Right lung (tissue), 10 donors: ENCODE measurements at places on chromosomes 1 and 21. TPM values are rescaled to one million over a fixed set of nuclear protein-coding genes. Genes with fewer than 3 reads are reported as not detected.

GRCh38 chr1:200877839-200878551, 5.2 kb downstream of the GPR25 start:
- no peak for DNase-seq

DNA sequence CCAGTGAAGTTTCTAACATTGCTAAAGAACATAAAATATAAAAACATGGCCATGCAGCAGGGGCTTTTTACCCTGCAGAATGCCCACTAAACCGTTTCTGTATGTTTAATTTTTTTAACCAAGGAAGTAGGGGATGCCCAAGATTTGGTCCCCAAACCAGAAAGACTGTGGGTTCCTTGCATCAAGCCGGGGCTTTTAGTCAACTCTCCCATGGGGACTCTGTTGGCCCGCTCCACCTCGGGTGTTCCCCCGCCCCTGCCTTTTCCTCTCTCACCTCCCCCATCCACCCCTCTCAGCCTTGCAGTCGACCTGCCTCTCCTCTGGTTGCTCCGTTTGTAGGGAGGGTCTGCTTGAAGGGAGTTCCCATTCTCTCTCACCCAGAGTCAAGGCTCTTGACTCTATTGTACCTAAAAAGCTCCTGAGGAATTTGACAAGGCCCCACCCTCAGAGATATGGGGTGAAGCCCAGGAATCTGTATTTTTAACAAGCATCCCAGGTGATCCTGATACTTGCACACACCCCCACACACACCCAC, 117.5 kb downstream of the TOMM20 start:
- no peak for DNase-seq

DNA sequence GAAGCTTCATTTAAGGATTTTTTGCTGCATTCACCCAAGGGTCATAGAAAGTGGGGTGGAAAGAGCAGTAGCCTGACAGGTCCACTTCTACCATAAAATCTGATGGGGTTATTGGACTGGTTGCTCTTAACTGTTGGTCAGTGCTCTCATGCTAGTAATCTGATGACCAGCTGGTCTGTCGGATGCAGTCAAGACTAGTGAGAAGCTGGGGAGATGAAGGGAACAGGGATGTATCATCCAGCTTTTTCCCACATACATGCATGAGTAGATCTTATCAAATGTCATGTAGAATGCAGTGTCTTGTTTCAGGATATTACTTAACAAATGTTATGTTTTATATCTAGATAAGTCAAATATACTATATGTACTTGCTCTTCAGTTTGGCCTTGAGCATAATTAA, 11.1 kb downstream of the ATP1B1 start:
- no peak for DNase-seq

DNA sequence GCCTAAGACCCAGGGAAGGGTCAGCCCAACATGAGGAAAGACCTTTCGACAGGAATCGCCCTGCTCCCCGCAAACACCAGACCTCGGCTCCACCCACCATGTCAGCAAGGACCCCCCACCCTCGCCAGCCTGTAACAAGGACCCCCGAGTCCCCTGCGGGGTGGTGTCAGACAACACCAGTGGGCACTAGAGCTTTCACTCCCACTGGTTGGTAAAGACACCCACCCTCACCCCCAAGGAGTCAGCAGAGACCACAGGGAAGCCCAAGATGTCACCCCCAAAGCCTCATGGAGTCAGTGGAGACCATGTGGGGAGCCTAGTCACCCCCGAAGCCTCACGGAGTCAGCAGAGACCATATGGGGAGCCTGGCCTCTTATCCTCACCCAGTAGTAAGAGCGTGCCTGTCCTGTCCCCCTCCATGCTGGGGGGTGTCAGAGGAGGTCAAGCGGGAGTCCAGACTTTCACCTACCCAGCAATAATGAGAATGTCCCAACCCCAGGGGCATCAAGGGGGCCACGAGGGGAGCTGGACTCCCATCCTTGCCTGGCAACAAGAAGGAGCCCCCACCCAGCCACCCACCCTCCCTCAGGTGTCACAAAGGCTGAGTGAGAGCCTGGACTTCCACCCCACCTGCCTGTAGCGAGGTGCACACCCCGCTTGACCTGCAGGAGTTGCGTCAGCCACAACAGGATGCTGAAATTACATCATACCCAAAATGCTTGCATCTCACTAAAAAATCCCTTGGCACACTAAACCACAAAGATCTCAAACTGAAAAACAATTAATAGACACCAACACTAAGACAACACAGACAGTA, 24.8 kb downstream of the SLC19A1 start:
- DNase-seq, result no peak

DNA sequence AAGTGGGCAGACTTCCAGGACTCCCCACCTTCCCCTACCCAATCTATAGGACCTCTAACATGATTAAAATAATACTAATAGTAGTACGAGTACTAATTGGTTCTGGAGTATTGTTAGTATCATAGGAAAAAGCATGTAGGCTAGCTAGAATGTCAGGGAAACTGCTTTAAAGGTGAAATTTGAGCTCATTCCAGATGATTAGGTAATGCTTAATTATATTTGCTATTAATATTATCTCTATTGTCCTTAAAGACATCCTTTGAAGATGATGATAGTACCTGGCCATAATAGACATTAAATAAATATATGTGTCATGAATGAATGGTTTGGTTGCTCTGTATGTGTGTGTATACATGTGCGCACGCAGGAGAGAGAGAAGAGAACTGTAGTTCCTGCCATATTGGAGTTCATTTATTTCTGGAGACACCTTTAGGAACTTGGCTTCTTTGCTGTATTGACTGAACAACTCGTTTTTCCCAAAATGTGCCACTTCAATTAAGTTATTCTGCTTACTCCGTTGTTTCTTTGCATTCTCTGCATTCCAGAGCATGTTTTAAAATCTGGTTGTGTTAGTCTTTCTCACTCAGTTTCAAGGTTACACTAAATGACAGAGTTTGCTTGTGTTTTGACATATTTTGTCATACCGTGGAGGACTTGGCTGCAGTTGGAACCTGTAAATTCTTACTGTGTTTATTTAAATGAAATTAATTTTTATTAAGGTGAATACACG, 117.1 kb downstream of the OSBPL9 start:
- DNase-seq, result no peak

Gene TTC22
- 4.9 TPM for polyA plus RNA-seq

Gene SELP
- polyA plus RNA-seq, result 6.7 TPM

Gene INTS11
- polyA plus RNA-seq, result 109 TPM
